ENCODE measurements at places on chromosomes 3 and 15.

DNA sequence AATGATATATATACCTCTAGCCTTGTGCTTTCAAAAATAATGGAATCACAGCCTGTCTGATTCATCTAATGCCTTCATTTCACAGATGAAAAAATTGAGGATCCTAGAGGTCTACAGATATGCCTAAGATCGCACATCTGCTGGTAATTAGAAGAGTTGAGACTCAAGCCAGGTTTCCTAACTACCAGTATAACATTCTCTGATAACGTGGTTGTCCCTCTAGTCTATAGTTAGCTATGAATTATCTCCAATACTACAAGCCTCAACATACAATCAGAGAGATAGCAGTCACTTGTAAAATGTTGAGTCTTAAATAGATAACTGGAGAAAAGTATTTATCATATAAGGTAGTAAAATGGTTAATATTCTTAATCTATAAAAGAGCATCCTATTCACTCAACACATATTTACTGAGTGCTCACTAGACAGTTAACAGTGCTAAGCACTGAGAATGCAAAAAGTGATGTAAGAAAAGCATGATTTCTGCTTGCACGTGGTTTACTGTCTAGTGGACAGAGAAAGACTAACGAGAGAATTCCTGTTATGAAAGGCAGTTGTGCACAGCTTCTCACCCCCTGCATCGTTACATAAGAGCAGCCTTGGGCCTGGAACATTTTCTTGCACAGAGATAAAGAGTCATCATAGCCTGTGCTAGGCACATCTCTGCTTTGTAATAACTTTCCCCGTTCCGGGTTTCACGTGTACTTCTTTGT, 4.9 kb upstream of the ENTPD3 start:
- no peak for DNase-seq

- no peak for DNase-seq
These were observed 117.7 kb downstream of the IMPG2 start for GRCh38 chr3:101202640-101203039.

GRCh38 chr3:11078826-11079515, 75.3 kb upstream of the HRH1 start:
- DNase-seq = no peak

DNA sequence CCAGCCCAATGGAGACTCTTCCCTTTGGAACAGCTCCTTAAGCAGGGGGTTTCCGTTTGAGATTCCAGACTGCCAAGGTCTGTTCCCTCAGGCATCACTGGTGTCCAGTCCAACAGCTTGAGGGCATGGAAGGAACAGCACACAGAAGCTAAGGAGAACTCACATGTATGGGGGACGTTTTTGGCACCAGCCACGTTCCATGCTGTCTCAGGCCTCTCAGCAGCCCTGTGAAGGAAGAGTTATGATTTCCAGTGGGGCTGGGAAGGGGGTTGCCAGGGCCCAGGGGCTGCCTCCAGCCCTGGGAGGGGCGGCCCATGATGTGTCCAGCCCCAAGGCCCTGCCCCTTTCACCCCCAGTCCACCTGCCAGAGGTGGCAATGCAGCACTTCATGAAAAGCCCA, 7.5 kb upstream of the RHO start:
- DNase-seq = no peak

GRCh38 chr3:30004481-30004880, 601.9 kb upstream of the TGFBR2 start:
- no peak for DNase-seq

GRCh38 chr3:142566096-142566495, 12.4 kb downstream of the ATR start:
- DNase-seq = no peak

GRCh38 chr3:177928172-177928873, 607.9 kb upstream of the KCNMB2 start:
- DNase-seq = no peak
